ENCODE measurements at places on chromosomes 2 and 18.

- no peak for DNase-seq
Observed at GRCh38 chr2:203432811-203433210, 102.3 kb downstream of the RAPH1 start.

DNA sequence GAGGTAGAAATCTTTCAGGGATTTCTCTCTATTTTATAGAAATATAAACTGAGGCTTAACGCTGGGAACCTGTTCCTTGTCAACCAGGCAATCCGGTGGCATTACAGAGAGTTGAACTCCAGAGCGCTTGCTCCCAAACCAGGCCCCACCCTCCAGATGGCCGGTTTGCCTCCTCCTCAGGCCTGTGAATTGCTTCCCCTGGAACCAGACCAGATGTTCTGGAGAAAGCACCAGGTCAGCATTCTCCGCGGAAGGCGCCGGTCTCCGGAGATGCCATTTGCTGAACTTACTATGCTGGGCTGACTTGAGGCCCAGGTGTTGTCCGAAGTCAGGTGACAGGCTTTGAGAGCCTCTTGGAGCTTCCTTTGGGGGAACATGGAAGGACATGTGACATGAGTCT lies 17.2 kb downstream of the TNP1 start:
- peak; percentile 75 for DNase-seq

- no peak for DNase-seq
Observed at GRCh38 chr2:162734866-162735265, 103.7 kb downstream of the KCNH7 start.

DNA sequence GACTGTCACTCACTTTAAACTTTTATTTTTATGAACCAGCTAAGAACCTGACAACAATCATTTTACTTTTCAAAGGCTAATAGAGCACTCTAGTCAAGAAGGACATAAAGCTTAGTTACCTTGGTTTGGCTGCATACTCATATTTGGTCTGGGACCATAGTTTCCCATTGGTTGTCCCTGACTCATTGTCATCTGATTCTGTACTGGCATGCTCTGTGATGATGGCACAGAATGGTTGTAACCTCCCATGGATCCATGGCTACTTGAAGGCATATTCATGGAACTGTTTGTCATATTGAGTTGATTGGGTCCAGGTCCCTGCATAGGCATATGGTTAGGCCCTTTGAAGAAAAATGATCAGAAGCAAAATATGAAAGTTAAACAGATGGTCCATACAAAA lies 37.9 kb downstream of the SS18 start:
- DNase-seq: no peak

GRCh38 chr2:97656905-97657587 lies 6.8 kb downstream of the ACTR1B start:
- DNase-seq: no peak

GRCh38 chr2:43459446-43460173 lies 136.2 kb downstream of the THADA start:
- no peak for DNase-seq

DNA sequence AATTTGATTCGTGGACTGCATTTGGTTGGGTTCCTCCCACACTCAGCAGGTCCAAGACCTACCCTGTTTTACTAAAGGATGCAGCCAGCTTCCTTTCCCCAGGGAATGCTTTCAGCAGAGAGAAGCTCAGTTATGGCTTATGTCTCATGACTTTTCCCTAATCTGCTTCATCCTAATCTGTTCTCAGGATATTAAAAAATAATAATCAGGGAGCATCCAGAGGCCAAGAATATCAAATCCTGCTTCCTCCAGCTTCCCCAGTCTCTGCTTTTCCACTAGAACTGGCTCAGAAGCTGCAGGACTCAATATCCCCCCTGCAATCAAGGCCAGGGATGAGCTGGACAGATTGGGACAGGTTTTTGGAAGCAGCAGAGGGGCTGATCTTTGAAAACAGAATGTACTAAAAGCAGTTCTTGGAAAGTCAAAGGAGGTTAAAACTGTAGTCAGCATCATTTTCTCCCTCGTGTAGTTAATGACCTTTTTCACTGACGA lies 326.9 kb upstream of the TNP1 start:
- DNase-seq: peak; percentile 35

Data from right cardiac atrium (tissue), 5 donors.